Anterior cingulate cortex (tissue), 58 donors: ENCODE measurements at places on chromosomes 6 and 20.

GRCh38 chr6:151679081-151679480 is 128.4 kb upstream of the ESR1 start:
- no peak for DNase-seq

DNA sequence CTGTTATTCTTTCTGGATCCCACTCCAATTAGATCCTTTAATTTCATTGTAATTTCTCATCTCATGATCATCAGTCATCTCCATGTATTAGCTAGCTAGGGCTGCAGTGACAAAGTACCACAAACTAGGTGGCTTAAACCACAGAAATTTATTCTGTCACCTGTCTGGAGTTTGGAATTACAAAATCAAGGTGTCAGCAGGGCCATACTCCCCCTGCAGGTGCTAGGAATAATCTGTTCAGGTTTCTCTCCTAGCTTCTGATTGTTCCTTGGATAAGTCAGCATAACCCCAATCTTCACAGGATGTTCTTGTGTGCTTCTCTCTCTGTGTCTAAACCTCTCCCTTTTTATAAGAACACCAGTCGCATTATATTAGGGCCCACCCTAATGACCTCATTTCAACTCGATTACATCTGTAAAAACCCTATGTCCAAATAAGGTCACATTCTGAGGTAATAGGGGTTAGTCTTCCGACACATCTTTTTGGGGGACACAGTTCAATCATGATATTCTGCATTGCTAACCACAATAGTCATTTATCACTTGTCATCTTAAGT is 40.5 kb downstream of the BEND6 start:
- no peak for DNase-seq

- DNase-seq = no peak
Observed at GRCh38 chr6:113921299-113921904, 49.5 kb downstream of the HDAC2 start.

- peak; percentile 57 for DNase-seq
Observed at GRCh38 chr20:297098-297924, at the start of gene ZCCHC3. TSS of gene ZCCHC3 (plus strand) at chr20:297570. CDS start at chr20:297587, 17 bp downstream.

- DNase-seq = no peak
Observed at GRCh38 chr6:63947792-63948529, 312.4 kb downstream of the PHF3 start.

DNA sequence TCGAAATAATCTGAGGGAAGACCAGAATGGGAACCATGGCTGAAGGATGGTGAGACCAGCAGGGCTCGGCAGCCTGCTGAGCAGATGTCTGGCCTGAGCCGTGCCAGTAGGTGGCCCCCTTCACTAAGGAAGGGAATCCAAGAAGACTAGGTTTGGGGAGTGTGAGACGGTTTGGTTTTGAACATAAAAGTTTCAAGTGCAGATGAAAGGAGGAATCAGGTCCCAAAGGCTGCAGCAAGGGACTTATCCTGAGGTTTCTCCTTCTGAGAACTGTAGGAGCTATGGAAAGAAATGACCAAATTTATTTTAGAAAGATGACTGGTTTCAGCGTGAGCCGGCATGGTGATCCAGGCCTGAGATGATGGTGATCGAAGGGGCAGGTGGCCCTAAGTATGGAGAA is 4.6 kb upstream of the OSER1 start:
- peak; percentile 21 for DNase-seq

DNA sequence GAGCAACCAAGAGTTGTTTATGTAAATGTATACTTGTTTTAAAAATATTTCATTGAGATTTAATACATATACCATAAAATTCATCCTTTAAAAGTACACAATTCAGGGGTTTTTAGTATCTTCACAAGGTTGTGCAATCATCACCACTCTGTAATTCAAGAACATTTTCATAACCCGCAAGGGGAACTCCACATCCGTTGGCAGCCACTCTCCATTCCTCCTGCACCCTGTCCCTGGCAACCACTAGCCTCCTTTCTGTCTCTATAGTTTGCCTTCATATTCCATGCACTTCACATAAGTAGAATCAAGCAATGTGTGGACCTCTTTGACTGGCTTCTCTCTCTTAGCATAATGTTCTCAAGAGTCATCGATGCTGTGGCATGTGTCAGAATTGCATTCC is 104.2 kb upstream of the PDE10A start:
- DNase-seq = no peak

DNA sequence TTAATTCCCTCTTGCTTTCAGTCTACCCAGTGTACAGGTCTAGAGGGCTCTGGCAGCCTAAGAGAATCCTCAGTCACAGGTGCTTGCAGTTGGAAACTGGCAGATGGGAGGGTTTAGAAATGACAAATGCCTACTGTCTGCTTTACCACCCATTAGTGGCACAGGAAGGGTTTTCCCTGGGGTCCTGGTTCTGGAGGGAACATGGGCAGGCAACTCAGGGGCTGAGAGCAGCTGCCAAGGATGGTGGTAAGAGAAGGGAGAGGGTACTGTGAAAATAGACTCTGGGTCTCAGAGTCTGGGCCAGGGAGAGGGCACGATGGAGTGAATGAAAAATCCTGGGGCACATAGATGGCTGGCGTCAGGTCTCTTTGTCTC is 103.5 kb downstream of the TCP11 start:
- DNase-seq = no peak

DNA sequence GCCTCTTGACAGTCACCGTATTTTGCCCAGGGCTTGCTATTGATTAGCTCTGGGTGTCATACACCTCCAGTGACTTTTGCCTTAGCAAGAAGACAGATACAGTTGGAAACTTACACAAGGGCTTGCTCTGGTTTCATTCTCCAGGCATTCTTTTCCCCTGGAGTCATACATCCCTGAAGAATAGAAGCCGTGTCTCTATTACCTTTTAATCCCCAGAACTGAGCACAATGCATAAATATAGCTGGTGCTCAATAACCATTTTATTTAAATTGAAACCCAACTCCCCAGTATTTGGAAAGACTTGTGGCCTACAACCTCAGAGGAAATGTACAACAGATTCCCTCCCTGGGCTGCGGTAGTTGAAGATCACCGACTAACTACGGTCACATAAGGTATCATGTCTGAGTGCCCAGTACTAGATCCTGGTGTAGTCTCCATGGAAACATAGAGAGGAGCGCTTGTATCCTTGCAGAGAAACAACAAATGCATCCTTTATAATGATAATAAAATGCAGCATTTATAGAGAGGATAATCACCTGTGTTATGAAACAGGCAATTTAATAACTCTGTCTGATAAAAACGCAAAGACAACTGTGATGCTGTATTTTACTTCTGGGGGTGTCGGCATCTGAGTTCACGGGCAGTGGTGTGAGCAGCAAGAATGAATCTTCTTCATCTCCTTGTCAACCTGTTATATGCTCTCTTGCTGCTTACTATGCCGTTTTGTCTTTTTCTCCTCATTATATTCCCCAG is 401.2 kb upstream of the AGPAT4 start:
- no peak for DNase-seq

- DNase-seq = no peak
Observed at GRCh38 chr6:52065621-52066020, 21.8 kb downstream of the PKHD1 start.
